ENCODE measurements at places on chromosomes 4 and X.

- no peak for DNase-seq
Observed at GRCh38 chr4:182778222-182778982, 138.8 kb downstream of the DCTD start.

DNA sequence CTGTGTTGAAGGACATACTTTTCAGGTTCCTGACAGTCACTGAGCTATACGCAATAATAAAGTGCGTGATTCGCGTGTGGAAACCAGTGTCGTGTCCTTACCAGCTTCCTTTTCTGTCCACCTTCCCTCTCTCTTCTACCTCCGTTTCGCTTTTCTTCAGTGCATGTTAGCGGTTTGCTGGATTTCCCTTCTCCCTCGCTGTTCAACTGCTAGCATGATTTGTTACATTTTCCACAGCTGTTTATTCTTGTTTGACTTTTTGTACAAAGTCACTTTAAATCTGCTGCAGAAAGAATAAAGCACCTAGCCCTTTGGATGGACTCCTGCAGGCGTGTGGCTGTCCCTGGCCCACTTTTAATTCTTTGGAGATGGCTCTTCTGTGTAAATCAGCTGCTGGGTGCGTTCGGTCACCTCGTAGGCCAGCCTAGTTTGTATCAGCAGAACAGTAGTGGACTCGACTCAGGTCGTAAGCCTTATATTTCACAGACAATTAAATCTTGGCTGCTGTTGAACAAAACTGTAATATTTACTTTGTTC is 8.9 kb upstream of the HAND2 start:
- no peak for DNase-seq

GRCh38 chrX:131745942-131746489 is 202.1 kb downstream of the OR13H1 start:
- no peak for DNase-seq

DNA sequence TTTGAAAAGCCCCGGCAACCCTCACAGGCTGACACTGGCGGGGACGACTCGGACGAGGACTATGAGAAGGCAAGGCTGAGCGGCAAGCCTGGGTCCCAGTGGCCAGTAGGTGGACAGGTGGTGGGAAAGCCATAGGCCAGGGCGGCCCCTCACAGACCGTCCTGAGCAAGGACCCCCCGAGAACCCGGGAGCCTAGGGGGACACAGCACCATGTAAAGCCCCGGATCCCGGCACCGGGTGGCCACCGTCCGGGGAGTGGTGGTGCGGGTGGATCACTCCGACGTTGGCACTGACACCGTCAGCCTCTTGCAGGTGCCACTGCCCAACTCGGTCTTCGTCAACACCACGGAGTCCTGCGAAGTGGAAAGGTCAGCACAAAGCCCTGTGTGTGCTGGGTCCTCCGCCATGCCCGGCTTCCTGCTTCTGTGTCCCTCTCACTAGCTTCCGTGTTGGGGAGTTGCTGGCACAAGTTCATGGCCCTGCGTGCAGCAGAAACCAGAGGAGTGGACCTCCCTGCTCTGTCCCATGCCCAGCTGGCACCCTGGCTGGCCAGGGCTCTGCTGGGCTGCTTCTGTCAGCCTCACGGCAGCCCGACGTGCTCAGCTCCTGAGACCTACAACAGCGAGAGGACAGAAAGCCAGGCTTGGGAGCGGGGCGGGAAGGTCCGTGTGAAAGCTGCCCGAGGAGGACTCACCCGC is 11.9 kb upstream of the ADD1 start:
- no peak for DNase-seq

GRCh38 chr4:152784490-152785350 is 5.0 kb downstream of the ARFIP1 start:
- no peak for DNase-seq

- DNase-seq = no peak
Observed at GRCh38 chrX:29666366-29666765, 549.0 kb upstream of the MAGEB2 start.

DNA sequence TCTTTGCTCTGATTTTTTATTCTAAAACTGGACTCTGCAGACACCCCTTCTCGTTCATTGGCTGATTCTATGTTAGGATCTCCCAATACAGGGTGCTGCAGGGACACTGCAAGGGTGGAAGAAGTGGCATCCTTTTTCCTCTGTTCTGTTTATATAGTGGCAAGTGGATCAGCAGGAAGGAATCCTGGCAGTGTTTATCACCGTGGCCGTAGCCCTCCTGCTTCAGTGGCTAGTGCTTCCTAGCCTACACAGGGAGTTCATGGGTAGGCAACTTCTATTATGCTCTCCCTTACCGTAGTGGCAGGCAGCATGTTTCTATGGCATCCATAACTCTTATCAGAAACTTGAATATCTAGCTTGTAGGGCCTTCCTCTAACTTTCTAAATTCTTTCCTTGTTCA is 6.4 kb upstream of the AP1AR start:
- no peak for DNase-seq

DNA sequence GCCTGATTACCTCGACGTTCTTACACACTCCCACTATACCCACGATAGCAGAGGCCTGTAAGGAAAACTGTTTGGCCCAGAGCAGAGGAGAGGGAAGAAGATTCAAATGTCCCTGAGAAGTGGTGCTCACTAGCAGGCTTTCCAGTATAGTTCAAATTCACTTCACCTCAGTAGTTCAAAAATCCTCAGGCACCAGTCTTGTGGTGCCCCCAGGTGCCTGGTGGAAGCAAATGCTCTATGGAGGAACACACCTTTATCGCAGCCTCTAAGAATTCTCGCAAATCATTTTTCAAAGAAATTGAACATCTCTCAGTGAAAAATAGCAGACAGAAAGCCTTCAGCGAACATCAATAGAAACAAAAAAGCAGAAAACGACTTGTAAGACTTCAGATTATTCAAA is 12.2 kb upstream of the MTMR1 start:
- DNase-seq = no peak

DNA sequence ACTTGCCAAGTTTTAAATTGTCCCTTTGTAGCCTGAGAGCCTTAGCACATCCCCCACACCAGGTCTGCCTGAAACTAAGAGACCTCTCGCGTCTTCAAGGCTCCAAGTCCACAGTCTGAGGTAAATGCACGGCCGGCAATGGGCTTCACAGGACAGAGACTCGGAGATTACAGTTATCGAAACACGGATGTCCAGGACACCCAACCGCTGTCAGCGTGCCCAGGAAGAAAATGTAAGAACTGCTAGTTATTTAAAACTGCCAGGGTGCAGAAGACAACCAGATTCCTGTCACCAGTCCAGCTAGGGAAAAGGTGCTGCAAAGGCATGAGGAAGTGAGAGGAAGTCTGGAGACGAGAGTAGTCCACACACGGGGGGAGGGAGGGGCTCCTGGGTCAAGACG is 28.9 kb downstream of the ZNF827 start:
- DNase-seq = no peak

- no peak for DNase-seq
Observed at GRCh38 chr4:5647351-5647750, 61.0 kb downstream of the EVC2 start.

DNA sequence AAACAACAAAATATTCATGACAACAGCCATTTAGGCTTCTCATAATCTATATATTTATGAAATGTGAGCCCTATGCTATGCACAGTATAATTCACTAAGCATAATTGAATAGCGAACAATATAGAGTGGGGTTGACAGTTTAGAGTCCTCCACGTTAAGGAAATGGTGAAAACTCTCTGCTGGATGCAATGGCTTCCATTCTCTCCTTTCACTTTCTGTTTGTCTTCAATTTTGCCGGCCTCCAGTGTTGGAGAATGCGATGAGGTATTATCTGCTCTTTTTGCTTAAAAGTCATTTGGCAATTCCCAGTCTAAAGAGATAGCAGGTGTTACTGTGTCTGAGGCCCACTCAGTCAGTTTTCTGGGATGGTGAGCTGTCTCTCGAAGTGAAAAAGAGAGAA is 52.1 kb downstream of the NPY5R start:
- no peak for DNase-seq

DNA sequence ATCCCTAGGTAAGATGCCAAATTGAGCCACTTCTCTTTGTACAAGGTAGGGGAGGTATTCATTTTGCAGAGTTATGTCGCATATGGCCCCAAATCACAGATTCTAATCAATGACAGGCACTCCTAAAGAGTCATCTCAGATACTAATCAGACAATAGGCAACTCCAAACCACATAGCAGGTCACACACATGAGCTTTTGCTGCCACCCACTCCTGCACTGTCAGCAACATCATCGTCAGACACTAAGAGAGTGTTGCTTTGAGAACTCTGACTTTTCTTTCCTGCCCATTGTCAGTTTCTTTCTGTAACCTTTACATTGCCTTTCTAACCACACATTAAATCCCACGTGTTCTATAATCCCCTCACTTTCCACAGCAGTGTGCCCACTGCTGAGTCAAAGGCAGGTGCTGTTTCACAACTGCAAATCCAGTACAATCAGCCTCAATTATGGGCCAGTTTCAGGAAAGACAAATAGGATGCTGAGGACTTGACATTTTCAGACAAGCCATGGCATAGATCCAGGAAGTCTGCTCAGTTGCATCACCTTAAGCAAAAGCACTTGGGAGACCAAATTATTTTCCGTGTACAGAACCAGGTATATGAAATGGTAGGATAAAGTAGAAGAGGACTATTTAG is 23.5 kb downstream of the TMEM31 start:
- no peak for DNase-seq

- DNase-seq = no peak
Observed at GRCh38 chr4:94715726-94716125, 42.0 kb upstream of the BMPR1B start.

DNA sequence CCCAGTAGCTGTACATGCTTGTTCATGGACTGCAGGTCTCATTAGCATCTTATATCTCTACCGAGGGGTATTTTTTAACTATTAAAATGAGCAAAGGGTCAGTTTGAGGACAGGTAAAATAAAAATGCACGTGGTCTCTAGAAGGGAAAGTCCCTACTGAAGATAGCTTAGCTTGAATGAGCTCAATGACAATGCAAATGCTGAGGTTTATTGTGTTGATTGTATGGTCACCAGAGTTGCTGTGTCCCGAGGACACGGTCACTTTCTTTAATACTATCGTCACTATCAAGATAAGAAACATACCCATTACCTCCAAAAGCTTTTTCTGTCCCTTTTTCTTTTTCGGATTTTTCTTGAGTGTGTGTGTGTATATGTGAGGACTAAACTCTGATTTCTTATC is 250.5 kb upstream of the PRKX start:
- DNase-seq = no peak

DNA sequence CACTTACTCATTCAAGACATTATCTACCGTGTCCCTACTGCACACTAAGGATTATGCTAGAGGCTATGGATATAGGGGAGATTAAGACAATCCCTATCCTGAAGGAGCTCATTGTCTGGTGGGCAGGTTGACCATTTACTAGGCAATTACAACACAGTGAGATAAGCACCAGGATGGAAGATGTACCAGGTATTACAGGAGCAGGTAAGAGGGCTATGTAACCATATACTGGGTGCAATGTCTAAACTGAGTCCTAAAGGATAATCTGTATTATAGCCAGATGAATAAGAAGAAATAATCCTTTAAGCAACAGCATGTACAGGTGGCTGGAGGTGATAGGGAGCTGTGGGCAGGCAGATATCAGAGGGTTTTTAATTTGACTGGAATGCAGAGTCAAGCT is 113.3 kb upstream of the TBC1D9 start:
- DNase-seq = no peak

GRCh38 chr4:38905652-38906385 is 38.2 kb downstream of the FAM114A1 start:
- DNase-seq = no peak

- no peak for DNase-seq
Observed at GRCh38 chr4:69093681-69094080, 2.6 kb upstream of the UGT2B7 start.

DNA sequence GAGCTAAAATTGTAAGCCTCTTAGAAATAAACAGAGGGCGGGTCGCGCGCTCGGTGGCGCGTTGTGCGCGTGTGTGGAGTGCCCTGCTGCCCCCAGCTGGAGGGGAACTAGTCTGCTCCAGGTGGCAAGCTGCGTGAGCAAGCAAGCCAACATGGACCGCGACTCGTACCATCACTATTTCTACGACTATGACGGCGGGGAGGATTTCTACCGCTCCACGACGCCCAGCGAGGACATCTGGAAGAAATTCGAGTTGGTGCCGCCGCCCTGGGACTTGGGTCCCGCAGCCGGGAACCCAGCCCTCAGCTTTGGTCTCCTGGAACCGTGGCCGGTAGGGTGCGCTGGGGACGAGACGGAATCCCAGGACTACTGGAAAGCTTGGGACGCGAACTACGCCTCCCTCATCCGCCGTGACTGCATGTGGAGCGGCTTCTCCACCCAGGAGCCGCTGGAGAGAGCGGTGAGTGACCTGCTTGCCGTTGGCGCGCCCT is 66.1 kb downstream of the DNAAF6 start:
- no peak for DNase-seq

DNA sequence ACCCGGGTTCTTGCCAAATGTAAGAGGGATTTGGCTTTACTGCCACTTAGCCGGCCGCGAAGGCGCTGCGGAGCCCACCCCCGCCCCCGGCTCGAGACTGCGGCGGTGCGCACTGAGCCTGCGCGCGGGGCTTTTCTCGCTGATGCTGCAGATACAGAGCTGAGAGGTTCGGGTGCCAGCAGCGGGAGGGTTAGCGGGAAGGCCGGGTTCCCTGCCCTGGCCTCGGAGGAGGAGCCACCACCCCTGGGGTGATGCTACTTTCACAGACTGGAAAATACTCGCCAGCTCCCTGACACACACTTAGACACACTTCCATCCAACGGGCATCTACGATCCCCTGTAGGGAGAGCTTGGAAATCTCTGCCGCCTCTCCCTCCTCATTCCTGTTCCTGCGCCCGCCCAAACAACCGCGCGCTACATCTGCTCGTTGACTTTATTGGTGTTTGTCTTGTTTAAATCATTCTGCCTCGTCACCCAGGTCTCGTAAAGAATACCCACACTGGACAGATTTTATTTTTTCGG is 2.1 kb upstream of the PCDH7 start:
- no peak for DNase-seq

GRCh38 chr4:120065974-120066516 is 603 bp downstream of the MAD2L1 start:
- peak; percentile 65 for DNase-seq

All from GM12864 (cell line).